GM23248 (cell line): ENCODE measurements at places on chromosomes 12 and 14. TPM values are rescaled to one million over a fixed set of nuclear protein-coding genes. Genes with fewer than 3 reads are reported as not detected.

DNA sequence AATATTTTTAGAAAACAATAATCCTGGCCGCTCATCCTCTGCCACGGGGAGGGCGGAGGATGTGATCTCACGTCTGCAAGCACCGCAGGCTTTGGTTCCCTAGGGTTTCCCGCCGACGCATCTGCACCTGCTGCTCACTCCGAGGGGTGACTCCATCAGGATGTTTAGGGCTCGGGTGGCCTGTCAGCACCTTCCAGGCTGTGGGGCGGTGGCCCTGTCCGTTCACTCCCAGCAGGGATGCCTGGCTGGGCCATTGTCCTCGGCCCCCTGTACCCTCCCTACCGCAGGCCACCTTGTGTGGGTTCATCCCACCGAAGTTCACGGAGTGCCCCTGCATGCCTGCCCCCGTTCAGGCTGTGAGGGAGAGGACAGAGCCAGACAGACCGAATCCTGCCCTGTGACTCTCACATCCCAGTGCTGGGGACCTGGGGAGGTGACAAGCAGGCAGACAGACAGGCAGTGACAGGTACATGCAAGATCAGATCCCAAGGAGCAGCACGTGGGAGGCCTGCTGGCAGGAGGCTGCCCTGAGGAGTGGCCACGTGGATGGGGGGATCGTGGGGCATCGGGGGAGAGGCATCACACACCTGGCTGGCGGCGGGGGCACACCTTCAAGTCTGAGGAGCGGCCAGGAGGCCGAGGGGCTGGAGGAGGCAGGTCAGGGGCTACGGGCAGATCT, 112.6 kb downstream of the ADGRD1 start:
- no peak overlapping the region for H3K27ac ChIP-seq
- DNase-seq = no peak
- no peaks in the 10 kb centered on the region for H3K4me1 ChIP-seq
- no peak overlapping the region for H3K4me3 ChIP-seq
- no peaks in the 10 kb centered on the region for H3K36me3 ChIP-seq

GRCh38 chr14:53640695-53641094, 315.9 kb downstream of the BMP4 start:
- H3K27me3 ChIP-seq = peaks cover 3% of the 10 kb centered on the region; the same call in 1 of the 2 replicates
- no peaks in the 10 kb centered on the region for H3K36me3 ChIP-seq
- no peak overlapping the region for H3K4me3 ChIP-seq
- DNase-seq = no peak
- no peaks in the 10 kb centered on the region for H3K4me1 ChIP-seq
- H3K27ac ChIP-seq = no peak overlapping the region

DNA sequence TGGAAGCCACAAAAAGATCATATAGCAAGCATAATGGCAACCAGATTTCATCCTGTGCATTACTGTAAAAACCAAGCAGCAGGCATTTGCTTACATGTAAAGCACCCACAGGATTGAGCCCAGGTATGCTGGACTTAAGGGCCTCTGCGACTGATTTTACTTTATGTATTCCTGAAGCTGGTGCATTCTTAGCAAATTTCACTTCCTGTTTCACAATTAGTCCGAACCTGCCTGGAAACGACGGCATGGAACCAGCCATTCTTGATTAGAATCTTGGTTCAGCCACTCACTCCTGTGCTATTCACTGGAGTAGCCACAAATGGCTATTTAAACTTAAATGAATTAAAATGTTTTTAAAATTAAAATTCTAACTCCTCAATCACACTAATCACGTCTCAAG, 239.2 kb downstream of the NUAK1 start:
- H3K27ac ChIP-seq = no peak overlapping the region
- H3K27me3 ChIP-seq = no peaks in the 10 kb centered on the region
- no peaks in the 10 kb centered on the region for H3K4me1 ChIP-seq

- peak within 1 kb of the TSS; percentile 78 for H3K4me3 ChIP-seq
- H3K27me3 ChIP-seq = no peaks in the 10 kb centered on the region
- H3K4me1 ChIP-seq = peaks cover 28% of the 10 kb centered on the region
- DNase-seq = peak; percentile 91
- peak within 1 kb of the TSS; percentile 96 for H3K27ac ChIP-seq
Observed at GRCh38 chr12:9869307-9870161, at the start of gene CLEC2B. CLEC2B (minus strand) TSS chr12:9869354.

DNA sequence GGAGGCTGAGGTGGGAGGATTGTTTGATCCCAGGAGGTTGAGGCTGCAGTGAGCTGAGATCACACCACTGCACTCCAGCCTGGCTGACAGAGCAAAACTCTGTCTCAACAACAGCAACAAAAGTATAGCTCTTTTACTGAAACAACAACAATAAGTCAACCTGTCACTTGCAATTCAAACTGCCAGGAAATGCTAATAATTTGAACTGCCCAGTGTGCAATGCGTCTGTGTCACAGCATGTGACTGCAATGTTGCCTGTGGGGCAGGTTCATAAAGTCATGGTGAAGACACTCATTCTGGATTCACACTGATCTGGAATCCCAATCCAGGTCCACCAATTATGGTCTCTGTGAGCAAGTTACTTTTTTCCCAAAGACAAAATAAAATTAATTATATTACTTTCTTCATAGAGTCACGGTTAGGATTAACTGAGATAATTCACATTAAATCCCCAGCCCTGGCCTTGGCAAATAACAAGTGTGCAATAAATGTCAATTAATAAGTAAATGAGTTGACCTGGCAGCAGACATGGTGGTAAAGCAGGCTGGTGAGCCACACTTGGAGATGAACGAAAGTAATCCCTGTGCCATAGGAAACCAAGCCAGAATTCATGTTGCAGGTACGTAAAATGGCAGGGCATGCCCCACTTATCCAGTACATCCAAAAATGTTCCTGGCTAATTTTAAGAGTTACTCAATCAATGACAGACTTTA, 89.1 kb upstream of the CPSF6 start:
- H3K4me3 ChIP-seq = no peak overlapping the region
- H3K27me3 ChIP-seq = no peaks in the 10 kb centered on the region
- DNase-seq = no peak
- 0 out of 2 replicates have a peak, but pooled peaks cover 3% of the 10 kb centered on the region for H3K4me1 ChIP-seq
- H3K27ac ChIP-seq = no peak overlapping the region

- H3K27ac ChIP-seq = peak overlapping the region; percentile 37
- H3K4me1 ChIP-seq = peaks cover 36% of the 10 kb centered on the region
- peak; percentile 27 for DNase-seq
- no peaks in the 10 kb centered on the region for H3K27me3 ChIP-seq
- no peak overlapping the region for H3K4me3 ChIP-seq
Observed at GRCh38 chr12:93621986-93622385, 49.5 kb downstream of the SOCS2 start.

DNA sequence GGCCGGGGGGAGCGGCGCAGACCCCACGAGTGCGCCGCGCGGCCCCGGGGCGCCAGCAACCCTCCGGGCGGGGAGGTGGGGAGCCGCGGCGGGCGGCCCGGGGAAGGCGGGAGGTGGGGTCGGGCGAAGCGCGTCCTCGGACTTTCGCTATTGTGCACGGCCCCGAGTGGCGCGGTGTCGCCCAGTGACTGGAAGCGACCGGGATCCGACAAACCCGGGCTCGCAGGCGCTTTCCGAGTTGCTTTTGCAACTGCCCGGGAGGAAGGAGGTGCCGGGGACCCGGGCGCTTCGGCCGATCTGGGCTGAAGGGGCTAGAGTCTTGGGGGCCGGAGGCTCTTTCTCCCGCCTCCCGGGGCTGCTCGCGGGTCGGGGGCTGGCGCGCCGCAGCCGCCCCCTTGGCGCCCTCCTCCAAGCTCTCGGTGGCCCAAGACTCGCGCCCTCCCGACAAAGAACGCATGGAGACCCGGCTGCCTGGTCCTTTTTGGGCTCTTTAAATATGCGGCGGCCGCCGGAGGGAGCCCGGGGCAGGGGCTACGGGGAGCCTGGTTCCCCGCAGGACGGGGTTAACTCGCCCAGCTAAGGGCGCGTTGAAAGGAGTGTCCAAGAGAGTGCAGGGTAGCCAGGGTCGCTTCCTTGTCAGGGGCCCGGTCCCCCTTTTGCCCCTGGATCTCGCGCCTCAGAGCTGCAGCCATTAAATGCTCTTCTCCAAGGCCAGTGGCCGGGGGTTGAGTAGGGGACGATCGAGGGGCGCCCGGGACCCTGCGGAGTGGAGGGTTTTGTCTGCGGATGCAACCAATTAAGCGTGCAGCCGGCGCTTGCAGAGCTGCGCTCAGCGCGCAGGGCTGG, 1.4 kb downstream of the HMGA2 start:
- 0 out of 2 replicates have a peak, but pooled peaks cover 11% of the 10 kb centered on the region for H3K36me3 ChIP-seq
- peaks cover 53% of the 10 kb centered on the region for H3K4me1 ChIP-seq
- H3K4me3 ChIP-seq = peak overlapping the region; percentile 91
- peak overlapping the region; percentile 75 for H3K27ac ChIP-seq
- peak; percentile 62 for DNase-seq

GRCh38 chr14:72433511-72433910, 460.4 kb downstream of the DPF3 start:
- H3K27me3 ChIP-seq = peaks cover 31% of the 10 kb centered on the region
- H3K27ac ChIP-seq = no peak overlapping the region
- DNase-seq = peak; percentile 66
- no peak overlapping the region for H3K4me3 ChIP-seq
- H3K36me3 ChIP-seq = no peaks in the 10 kb centered on the region

GRCh38 chr12:113476176-113476986, 4.7 kb upstream of the LHX5 start:
- no peaks in the 10 kb centered on the region for H3K4me1 ChIP-seq
- no peak overlapping the region for H3K27ac ChIP-seq
- peaks cover 78% of the 10 kb centered on the region for H3K27me3 ChIP-seq
- H3K4me3 ChIP-seq = no peak overlapping the region

GRCh38 chr14:68308726-68309520, 483.9 kb downstream of the ZFP36L1 start:
- peak; percentile 10 for DNase-seq
- H3K4me1 ChIP-seq = peaks cover 11% of the 10 kb centered on the region
- no peaks in the 10 kb centered on the region for H3K36me3 ChIP-seq

DNA sequence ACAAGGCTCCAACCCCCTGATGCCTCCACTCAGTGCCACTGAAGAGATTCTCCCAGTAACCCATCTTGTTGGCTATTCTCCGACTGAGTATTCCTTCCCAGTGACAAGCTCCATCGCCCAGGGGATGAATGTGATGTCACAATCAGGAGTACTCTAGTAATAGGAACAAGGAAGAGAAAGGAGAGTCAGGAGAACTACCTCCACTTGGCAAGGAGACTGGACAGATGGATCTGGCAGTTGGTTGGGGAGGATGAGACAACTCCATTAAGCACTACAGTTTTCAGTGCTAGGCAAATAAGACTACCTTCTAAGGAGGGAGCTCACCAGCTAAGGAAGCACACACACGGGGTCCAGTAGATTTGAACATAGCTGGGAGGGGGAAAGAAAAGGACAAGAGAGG, 5.3 kb downstream of the RNF41 start:
- peaks cover 43% of the 10 kb centered on the region for H3K36me3 ChIP-seq
- no peak overlapping the region for H3K4me3 ChIP-seq
- DNase-seq = no peak
- H3K27ac ChIP-seq = no peak overlapping the region
- H3K4me1 ChIP-seq = 0 out of 2 replicates have a peak, but pooled peaks cover 3% of the 10 kb centered on the region

GRCh38 chr12:47909839-47910465, 5.2 kb upstream of the VDR start:
- peak; percentile 48 for DNase-seq
- H3K27me3 ChIP-seq = no peaks in the 10 kb centered on the region
- H3K4me1 ChIP-seq = peaks cover 25% of the 10 kb centered on the region
- no peak overlapping the region for H3K4me3 ChIP-seq

GRCh38 chr12:94062796-94063635, 85.4 kb upstream of the PLXNC1 start:
- H3K27ac ChIP-seq = no peak overlapping the region
- H3K27me3 ChIP-seq = no peaks in the 10 kb centered on the region
- no peak for DNase-seq
- H3K36me3 ChIP-seq = no peaks in the 10 kb centered on the region

DNA sequence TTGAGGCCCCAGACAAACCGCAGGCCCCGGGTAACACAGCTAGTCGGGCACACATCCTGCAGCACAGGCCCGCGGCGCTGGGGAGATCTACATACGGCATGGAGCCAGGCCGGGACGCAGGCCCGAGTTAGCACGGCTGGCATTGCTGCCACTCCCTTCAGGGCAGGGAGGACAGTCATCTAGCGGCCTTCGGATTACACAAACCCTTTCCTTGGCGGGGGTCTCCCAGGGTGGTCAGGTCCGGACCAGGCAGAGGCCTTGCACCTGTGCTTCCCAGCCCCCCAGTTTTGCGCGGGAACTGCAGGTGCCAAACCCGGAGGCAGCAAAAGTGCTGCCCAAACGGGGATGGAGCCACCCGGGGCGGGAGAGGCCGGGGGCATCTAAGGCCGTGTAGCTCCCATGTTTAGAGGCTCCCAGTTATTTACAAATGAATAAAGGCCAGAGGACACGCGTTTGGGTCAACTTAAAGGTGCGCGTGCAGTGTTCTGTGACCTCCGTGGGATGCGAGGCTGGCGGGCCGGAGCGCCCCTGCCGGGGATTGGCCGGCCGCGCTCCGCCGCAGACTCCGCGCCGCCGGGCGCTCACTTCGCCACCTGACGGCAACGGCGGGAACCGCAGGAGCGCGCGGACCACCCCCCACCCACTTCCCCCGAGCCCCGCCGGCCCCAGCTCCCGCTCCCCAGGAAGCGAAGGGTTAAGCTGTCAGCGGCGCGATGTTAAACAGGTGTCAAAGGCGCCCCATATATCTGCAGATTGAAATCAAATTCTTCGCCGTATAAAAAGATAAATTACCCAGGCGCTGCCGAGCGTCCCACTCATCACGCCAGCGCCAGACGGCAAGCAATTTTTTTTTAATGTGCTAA, 18.1 kb downstream of the VSX2 start:
- no peaks in the 10 kb centered on the region for H3K36me3 ChIP-seq
- no peak overlapping the region for H3K27ac ChIP-seq
- peak; percentile 66 for DNase-seq
- peaks cover 14% of the 10 kb centered on the region for H3K27me3 ChIP-seq
- no peaks in the 10 kb centered on the region for H3K4me1 ChIP-seq

DNA sequence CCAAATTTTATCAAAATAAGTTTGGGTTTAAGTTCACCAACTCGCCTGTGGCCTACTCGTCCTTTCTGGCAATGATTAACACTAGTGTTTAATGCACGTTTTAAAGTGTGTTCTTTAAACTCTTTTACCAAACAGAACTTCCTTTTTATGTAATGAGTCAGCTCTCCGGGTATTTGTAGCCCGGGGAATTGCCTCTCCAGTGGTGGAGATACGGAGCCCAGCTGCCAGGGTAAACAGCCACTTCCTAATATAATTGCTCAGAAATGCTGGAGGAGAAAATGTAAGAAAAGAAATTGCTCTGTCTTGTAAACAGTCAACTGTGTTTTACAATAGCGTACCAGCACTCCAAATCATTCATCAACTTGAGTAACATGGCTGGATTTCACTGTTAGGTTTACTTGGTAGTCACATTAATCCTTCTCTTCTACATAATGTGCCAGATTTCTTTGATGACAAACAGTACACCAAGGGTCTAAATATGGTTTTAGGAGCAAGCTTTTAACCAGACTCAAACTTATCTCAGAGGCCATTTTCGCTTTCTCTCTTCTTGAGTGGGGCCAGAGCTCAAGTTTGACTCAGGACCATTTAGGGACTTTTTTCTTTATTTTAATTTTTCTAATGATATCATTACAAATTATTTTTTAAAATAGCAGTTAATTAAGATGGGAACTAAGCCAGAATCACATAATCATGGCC, 101.2 kb upstream of the SLC38A2 start:
- DNase-seq = peak; percentile 94
- peaks cover 46% of the 10 kb centered on the region for H3K4me1 ChIP-seq
- H3K27me3 ChIP-seq = no peaks in the 10 kb centered on the region
- peak overlapping the region; percentile 41 for H3K4me3 ChIP-seq
- H3K27ac ChIP-seq = peak overlapping the region; percentile 68

KRT8 gene
- total RNA-seq = 5.5 and 12.9 TPM in 2 replicates

ADCY6 gene
- total RNA-seq = 24.8 and 25.8 TPM in 2 replicates

TAS2R9 gene
- total RNA-seq = not detected in 2 replicates

RPGRIP1 gene
- total RNA-seq = not detected in 2 replicates

KCNJ8 gene
- 17.8 and 19.6 TPM in 2 replicates for total RNA-seq

NTF3 gene
- total RNA-seq = 1.0 and 4.8 TPM in 2 replicates

ANG gene
- 3.6 and 3.8 TPM in 2 replicates for total RNA-seq

GYS2 gene
- total RNA-seq = not detected in 2 replicates

NXPH4 gene
- total RNA-seq = 5.6 and 5.7 TPM in 2 replicates
